ENCODE measurements at places on chromosomes 1 and 21.

GRCh38 chr1:18444563-18444962 lies 36.2 kb upstream of the KLHDC7A start:
- DNase-seq = no peak

DNA sequence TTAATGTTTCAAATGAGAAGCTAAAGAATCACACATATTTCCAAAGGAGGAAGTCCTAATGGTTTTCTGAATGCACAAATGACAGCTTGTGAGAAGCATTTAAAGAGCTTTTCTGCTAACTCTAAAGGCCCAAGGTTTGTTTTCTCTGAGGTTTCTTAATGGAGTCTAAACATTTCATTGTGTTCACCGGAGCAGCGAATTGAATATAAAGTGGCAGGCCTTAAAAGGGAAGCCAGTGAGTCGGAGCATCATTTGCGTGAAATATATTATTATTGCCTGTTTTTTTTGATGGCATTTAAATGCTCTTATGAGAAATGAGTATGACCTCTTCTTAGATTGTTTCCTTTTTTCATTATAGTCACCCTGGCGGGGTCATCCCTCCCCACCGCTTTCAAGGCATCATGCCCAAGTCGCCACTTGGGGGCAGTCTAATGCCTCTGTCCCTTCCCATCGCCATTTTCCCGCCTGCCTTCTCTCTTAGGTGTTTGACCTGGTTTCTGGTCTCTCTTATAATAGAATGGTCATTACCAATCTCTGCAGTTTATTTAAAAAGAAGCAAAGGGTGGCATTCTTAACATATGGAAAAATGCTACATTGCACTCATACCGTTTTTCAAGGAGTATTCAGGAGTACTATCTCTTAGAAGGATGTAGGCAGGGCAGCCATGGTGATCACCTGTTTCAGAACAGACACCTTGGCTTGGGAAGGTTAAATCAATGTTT lies 25.3 kb upstream of the OVAAL start:
- peak; percentile 53 for DNase-seq

DNA sequence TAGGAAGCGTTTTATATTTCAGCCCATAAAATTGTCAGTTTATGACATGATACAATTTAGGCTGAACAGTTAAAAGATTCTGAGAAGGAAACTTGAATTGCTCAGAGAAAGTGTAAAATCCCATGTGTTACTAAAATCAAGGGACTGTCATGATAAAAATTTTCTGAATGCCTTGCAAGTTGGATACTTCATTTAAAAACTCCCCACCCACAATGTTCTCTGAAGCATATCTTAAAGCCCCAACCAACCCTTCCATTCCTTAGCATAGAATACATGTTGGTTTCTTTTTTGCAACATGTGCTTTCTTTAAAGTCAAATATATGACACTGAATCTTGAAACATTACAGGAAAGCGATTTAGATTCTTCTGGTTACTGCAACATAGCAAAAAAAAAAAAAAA lies 97.4 kb downstream of the MRPL39 start:
- DNase-seq = no peak

DNA sequence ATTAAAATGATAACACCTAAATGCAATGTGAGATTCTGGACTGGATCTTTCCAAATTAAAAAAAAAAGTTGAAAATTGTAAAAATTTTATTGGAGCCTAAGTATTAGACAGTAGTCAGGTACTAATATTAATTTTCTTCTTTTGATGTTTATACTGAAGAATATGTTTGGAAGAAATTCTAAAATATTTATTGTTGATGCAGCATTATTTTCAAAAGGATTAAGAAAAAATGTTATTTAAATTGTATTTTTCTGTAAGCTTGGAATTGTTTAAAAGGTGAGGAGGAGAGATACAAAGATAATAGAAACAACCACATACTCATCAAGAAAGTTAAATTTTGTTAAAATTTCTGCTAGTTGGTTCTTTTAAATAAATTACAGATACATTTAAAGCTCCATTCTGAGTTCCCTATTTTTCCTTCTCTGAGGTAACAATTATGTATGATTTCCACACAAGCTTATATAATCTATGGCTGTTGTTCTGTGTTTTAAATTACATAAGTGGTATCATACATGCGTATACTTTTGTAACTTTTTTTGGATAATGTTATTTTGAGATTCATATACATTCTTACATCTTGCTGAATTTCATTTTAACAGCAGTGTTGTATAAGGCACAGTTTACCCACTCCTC lies 180.3 kb upstream of the RGS18 start:
- no peak for DNase-seq

GRCh38 chr1:207805841-207806421 lies 54.1 kb downstream of the CD46 start:
- DNase-seq = no peak

Measured in NCI-H748 treated with DMSO at 0.1 percent for 48 hours (cell line).